ENCODE measurements at places on chromosomes 6 and 20.

DNA sequence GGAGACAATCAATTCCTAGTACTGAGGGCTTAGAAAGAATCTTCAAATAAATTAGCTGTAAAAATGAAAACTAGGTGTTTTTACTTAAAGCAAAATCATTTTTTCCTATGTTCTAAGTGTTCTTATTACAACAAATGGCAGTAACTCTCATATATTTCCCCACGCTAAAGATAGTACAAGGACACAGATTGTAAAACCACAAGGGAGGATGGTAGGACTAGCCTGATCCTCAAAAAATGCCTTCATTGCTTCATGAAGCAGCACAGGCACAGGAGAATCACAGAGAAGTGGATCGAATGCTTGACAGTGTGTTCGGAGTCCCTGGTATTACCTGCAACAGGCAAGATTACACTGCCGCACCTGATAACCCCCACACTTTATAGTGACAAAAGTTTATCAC is 58.5 kb downstream of the SAMD3 start:
- DNase-seq: no peak

DNA sequence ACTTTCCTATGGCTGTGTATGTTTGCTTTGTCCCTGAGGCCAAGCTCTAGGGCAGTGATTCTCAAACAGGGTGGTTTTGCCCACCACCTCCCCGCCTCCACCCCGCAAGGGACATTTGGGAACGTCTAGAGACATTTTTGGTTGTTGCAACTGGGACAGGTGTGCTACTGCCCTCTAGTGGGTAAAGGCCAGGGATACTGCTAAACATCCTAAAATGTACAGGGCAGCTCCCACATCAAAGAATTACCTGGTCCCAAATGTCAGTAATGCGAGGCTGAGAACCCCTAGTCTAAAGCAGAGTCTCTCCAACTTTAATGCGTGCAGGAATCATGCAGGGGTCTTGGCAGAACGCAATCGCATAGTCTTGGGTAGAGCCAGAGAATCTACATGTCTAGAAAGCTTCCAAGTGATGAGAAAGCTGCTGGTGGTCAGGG is 5.1 kb downstream of the KCNS1 start:
- peak; percentile 37 for DNase-seq

GRCh38 chr20:9912858-9913434 is 74.1 kb upstream of the PAK5 start:
- DNase-seq: peak; percentile 3

DNA sequence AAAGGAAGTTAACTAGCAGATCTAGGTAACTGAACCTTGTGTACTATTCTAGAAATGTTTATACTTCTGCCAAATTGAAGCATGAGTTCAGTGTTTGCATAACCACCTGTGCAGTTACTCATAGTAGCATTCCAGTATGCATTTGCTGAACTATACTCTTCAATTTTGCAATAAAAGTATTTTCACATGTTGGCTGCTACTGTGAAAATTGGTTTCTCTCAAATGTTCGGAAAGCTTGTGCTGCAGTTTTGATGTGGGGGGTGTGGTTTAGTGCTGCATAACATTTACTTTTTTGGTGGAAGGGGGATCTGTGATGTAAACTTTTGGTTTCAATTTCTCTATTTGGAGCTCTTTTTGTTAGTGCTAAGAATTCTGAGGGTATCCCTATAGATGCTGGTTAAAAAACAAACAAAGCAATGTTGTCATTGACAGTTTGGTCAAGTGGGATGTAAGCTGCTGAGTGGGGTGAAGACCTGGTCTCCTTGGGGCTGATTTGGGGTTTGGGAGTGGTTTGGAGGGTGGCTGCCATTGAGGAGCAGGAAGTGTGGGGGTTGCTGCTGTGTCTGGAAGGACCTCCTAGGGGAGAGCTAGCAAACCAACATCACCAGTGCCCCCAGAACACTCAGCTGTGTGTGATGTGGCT is 87.8 kb downstream of the CARMIL1 start:
- peak; percentile 18 for DNase-seq

- no peak for DNase-seq
Measured at GRCh38 chr6:56520218-56520617, 122.5 kb downstream of the DST start.

GRCh38 chr6:110419028-110419739 is 3.8 kb upstream of the DDO start:
- no peak for DNase-seq

- DNase-seq: no peak
Measured at GRCh38 chr6:30844118-30844535, 40.2 kb upstream of the DDR1 start.

DNA sequence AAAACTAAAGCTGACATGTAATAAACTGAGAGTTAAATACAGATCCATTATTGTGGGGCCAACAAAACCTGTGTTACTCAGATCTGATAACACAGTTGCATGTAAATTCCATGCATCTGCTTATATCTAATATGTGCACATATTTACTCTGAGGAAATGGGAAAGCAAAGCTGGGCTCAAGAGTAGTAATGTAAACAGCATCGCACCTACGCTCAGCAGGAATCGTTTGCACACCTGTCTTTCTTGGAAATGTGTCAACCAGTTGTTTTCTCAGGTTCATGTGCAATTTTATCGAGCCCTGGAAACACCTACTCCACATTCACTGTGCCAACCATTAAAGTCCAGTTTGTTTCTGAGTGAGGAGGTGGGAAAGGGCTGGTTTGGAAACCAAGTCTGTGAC is 80.3 kb upstream of the CNKSR3 start:
- no peak for DNase-seq

DNA sequence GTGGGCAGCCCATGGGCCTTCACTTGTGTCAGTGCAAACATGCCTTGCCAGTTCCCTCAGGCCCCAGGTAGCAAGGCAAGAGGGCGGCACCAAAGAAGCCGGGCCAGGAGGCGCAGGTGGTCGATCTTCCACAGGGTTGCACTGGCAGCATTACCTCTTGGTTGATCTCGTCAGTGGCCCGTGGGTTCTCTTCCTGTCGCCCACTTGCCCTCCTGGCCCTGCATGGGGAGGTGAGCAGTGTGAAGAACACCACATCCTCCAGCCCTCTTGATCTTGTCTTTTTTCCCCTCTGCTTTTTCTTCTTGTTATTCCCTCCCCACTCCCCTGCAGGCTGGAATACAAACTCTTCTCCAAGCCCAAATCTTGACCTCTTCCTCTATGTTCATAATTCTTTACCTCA is 3.0 kb upstream of the CST11 start:
- DNase-seq: no peak

- no peak for DNase-seq
Measured at GRCh38 chr20:5657190-5657875, 92.9 kb upstream of the SHLD1 start.

- DNase-seq: no peak
Measured at GRCh38 chr6:146915671-146916127, 288.5 kb upstream of the STXBP5 start.

DNA sequence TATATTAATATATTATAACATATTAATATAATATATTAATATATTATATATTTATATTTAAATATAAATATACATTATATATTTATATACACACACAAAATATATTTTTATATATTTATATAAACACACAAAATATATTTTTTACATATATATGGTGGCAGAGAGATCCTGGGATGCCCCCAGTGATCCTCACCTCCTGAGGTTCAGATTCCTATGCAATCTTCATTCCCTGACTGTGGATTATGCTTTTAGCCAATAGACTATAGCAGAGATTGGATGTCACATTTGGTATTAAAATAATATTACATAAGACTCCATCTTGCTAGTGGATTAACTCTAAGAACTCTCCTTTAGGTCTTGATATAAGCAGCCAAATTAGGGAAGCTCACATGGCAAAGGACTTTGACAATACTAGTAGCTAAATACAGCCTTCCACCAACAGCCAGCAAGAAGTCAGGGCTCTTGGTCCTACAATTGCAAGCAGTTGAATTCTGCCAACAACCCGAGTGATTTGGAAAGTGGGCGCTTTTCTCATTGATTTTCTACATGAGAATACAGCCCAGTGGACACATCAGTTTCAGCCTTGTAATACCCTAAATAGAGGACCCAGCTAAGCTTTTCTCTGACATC is 681.0 kb downstream of the C6orf118 start:
- no peak for DNase-seq

- no peak for DNase-seq
Measured at GRCh38 chr6:159833556-159833955, 33.5 kb downstream of the PNLDC1 start.

DNA sequence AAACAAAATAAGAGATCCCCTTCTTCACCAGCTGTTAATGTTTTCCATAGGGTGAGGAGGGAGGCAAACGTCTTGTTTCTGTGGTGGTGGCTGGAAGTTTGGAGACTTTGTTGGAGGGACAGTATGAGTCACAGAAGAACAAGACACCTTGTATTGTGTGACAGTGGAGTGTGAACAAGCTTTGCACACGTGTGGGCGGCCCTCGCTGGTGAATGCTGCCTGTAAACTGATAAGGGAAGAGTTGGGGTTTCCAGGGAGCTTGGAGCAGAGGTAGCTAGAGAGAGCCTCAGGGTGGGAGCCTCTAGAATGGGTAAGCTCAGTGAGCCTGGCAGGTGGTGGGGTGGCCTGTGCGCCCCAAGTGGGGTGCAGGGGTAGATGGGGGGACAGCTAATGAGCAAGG is 78.3 kb downstream of the ZDHHC14 start:
- DNase-seq: no peak

- no peak for DNase-seq
Measured at GRCh38 chr6:76776876-76777275, 686.4 kb downstream of the HTR1B start.

DNA sequence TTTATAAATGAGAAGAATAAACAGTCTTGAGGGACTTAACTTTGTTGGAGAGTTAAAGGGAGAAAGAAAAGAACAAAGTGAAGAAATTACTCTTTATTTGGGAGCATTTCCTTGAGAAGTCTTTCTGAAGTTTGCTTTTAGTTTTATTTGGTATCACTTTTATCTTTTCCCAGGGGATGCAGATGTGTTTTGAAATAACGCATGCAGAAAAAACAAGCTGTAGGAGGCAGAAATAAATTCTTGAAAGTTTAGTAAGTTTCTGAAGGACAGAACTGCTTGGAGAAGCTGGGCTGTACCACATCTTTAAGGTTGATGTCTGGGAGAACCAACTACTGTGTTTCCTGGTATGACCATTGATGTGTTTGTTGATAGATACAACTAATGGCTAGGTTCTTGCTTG is 75.0 kb downstream of the PLCB4 start:
- no peak for DNase-seq

- no peak for DNase-seq
Measured at GRCh38 chr20:3865152-3865886, 18.7 kb downstream of the MAVS start.

DNA sequence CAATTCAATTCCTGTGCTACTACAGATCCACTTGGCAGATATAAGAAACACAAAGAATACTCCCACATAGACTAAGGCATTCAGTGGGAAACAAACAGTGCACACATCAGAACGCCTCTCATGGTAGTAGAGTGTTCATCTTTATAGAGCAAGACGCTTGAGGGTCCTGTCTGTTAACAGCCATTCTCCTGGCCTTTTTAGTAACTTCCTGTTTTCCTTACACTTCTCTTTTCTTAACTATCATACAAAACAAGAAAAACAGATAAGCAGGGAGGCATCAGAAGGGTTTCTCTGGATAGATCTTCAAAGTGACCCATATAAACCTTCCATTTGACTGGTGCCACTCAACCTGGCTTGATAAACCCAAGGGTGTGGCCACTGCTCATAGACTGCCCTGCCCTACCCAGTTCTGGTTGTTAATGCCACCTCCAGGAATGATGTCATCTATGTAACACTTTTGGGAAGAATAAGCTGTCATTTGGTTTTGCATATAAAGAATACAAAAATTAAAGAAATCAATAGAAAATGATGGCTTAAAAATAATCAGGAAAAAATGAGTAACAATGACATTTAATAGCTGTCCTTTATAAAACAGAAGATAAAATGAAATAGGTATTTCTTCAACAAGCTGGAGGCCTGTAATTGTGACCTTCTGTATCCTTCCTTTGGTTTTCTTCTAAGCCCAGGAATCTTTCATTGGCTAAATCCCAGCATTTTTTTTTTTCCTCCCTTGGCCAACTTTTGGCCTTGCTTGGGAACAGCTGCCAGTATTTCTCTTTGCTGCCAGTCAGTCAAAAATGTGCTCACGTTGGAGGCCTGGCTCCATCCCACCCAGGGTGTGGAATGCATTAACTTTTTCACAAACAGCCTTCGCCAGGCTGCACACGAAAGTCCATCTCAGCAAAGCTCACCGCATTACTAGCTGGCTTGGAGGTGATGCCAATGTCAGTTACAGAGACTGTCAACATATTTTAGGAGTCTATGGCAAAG is 103.5 kb downstream of the GJA10 start:
- DNase-seq: no peak

DNA sequence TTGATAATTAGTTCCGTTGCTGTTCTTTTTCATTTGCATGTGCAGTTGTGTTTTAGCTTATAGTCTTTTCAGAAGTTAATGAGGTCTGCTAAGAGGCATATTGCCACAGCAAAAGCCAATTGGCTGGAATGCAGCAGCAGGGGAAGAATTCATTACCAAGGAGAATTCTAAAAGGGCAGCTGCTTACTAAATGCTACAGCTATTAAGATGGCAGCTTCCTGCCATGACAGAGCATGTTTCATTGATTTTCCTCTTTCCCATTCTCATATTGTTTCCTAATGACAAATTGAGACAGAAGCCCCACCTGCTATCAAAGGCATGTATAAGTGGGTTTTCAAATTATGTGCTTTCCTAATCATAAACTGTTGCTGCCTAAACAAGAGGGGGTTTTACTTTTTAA is 66.6 kb downstream of the CLVS2 start:
- no peak for DNase-seq

- DNase-seq: no peak
Measured at GRCh38 chr6:23414922-23415321, 711.1 kb upstream of the NRSN1 start.

GRCh38 chr20:19986419-19986818 is 30.7 kb upstream of the NAA20 start:
- DNase-seq: no peak

DNA sequence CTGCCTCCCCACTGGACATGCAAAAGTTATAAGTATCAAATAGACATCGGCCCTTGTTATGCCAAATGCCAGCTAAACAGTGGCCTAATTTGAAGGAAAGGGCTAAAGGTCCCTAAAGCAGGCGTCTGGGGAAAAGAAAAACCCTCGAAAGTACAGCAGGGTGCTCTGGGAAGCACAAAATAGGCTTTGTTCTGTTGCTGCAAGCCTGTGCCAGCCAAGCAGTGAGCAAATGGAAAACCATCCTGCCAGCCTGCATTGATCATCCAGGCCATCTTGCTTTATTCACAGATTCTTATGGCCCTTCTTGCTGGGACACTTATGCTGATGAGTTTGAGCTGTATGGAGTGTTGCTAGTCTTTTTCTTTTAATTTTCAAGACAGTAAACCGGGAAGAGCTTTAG is 62.2 kb upstream of the PLEKHG1 start:
- no peak for DNase-seq

DNA sequence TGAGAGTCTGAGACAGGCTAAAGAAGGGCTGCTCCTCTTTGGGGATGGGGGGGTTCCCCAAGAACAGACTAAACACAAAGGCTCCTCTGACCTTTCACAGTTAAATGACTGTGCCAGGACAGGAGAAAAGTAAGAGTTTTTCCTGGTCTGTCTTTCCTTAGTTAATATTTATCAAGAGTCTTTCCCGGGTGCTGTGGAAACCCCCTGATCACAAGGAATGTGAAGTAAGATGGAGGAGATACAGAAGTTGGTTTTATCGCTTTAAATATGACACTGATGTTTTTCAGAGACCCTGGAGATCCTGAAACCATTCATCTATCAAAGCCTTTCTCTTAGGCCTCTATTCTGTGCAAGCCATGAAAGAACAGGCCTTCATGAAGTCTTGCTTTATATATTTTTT is 105.8 kb downstream of the RNF144B start:
- no peak for DNase-seq
